ENCODE measurements at places on chromosomes 6 and 20.

DNA sequence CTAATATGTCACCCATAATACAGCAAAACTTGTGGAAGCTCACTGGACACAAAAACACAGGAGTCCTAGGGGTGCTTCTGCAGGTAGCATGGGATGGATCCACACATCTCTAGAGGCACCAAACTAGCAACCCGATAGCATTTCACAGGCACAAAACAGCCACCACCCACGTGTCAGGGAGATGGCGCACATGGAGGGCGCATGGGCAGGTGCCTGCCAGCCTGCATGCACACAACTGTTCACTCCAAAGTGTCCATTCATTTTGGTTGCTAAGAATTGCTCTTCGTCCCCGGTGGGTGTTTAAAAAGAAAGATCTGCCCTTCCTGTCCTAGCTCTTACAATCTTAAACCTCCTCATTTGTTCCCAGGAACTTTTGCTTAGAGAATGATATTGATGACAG is 171.3 kb downstream of the SYNDIG1 start:
- DNase-seq = no peak

GRCh38 chr6:159973951-159974350 is 5.1 kb downstream of the IGF2R start:
- DNase-seq = no peak

DNA sequence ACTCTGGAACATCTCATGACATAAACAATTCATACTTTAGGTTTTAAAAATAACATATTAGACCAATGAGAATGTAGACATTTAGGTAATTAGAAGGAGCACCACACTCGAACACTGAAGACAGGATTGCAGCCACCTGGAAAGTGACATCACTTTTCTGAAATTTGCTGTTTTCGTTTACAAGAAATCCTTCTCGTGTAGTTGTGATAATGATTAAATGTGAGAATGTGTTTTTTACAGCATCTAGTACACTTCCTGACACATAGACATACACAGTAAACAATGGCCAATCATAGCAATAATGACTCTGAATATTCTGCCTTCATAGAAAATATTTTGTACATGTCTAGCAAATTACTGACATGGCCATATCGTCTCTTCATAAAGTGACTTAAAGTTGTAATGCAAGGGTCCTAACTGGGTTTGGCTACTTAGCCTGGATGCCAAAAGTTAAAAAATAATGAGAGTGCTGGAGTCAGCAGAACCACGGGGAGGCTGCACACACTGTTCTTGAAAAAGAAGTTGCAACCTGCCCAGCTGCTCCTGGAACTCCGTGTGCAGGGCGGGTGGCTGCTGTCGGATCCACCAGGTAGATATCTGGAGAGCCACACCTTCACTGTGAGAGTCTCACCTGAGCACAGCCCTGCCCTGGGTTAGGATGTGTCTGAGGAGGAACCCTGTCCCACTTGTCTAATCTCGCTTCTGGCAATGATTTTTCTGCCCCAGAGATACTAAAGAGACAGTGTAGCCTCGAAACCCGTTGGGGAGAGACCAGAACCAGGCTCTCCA is 212.9 kb downstream of the QKI start:
- no peak for DNase-seq

DNA sequence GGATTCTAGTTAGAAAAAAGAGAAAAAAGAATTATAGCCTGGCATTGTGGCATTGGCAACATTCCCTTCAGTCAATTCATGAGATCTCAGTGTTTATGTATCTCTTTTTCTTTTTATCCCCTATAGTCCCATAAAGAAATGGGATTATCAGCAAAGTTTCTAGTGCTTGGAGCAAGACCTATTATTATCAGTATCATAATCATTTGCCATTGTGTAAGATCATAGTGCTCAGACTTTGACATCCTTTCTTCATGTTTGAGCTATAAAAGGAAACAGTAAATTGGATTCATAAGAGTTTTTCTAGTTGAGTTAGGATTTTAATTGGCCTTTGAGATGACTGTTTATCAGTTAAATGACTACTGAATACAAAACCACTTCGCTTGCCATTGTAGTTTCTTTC is 295.6 kb downstream of the GRIK2 start:
- no peak for DNase-seq

- no peak for DNase-seq
These were observed 58.8 kb downstream of the UBE2V1 start for GRCh38 chr20:50054231-50054547.

- no peak for DNase-seq
These were observed 20.1 kb downstream of the DCBLD1 start for GRCh38 chr6:117502580-117502979.

DNA sequence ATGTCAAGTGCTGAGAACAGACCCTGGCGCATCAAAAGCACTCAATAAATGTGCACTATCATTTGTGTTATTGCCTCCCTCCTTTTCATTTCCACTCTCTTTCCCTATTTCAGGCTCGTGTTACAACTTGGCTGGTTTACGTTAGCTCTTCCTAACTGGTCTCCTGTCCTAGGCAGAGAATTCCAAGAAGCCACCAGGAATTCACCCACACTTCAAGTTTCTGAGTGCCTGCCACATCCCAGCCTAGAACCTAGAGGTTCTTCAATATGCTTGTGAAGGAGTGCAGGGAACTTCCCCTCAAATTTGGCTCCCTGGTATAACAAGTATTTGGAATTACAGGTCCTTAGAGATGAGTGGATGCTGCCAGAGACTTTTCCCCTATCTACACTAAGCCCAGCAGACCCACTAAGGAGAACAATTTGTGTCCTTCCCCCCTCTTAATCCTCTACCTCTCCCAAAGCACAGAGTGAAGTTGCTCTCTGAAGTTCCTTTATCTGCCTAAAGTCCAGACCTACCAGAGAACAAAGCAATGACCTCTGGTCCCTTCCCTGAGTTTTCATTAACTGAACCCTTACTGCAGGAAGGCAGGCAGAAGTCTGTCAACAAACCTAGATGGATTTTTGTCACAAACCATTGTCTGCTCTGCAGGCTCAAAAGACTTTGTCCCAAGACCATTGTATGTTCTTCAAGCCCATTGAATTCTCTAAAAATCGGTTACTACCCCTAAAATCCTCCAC is 201.6 kb upstream of the JARID2 start:
- DNase-seq = no peak

- no peak for DNase-seq
These were observed 1126.4 kb upstream of the CITED2 start for GRCh38 chr6:140500849-140501248.

GRCh38 chr6:98842342-98843180 is 8.2 kb downstream of the POU3F2 start:
- DNase-seq = no peak

- DNase-seq = no peak
These were observed 675 bp downstream of the ZBTB9 start for GRCh38 chr6:33455051-33455450.

DNA sequence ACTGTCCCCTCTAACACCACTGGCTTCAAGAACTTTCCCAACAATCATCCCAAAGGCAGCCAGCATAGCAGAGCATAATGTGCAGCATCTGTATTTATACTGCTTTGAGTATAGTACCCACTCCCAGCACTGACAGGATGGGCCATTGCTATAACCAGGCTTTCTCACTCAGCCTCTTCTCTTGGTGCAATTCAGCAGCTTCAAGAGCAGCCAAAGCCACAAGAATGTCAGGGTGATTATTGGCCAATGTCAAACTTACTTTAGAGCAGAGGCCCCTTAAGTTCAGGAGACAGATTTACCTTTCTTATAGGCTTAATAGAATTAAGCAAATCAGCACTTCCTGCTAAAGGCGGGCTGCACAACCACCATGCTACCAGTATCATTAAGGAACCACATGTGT is 232.4 kb upstream of the RSPO3 start:
- DNase-seq = no peak

Measured in GM06990 (cell line).